ENCODE measurements at places on chromosomes 3 and 15.

GRCh38 chr3:182565916-182566796, 227.1 kb upstream of the ATP11B start:
- no peak for DNase-seq

- DNase-seq: no peak
Observed at GRCh38 chr3:151091685-151092345, 6.4 kb downstream of the MED12L start.

- DNase-seq: no peak
Observed at GRCh38 chr15:90388462-90389380, 679 bp downstream of the IQGAP1 start.

DNA sequence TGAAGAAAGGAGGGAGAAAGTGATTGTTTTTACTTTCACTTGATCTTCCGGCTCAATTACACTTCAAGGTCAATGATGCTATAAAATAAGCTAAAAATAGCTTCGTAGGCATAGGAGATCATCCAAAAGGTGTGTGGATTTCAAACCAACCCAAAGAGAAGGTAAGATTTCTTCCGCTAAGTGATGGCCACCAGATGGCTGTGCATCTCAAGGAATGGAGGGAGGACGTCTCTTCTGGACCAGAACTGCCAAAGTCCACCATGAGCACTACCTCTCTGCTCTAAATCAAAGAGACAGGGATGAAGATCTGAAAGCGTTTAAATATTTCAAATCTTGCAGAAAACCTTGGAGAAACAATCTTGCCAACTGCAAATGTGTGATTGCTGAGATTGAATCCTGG, 199.1 kb upstream of the ZPLD1 start:
- no peak for DNase-seq

DNA sequence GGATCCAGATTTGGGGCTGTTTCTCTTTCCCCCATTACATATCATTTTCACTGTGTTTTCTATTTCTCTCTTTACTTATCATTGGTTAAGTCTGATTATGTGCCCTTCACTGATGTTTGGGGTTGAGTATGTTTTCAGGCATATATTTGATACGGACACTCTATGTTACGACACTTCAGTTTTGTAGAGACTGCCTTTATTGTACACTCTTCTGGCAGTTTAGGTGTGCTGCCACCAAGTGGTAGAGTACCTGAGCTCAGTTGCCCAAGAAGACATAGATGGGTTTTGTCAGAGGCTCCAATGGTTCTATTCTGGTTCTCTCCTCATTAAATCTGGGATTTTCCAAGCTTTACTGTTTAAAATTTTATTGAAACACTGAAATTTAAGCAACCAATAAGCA, 255.0 kb upstream of the ROPN1 start:
- peak; percentile 12 for DNase-seq

GRCh38 chr3:181487236-181487978, 224.3 kb upstream of the SOX2 start:
- no peak for DNase-seq

DNA sequence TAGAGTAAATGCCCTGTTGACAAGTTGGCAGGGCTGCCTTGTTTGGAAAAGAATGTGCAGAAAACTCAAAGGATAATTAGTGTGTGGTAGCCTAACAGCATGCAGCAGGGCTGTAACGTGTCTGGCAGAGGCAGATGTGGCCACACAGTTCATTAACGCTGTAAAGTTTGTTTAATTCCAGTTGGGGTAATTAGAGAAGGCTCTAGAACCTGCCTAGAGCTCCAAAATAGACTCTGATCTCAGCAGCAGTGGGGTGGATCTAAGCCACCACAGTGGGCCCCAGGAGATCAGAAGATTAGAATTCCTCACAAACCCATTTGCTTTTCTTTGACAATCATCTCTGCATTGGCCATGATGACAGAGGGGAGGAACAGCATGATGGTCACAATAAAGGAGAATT, 65.1 kb upstream of the LEKR1 start:
- DNase-seq: no peak

DNA sequence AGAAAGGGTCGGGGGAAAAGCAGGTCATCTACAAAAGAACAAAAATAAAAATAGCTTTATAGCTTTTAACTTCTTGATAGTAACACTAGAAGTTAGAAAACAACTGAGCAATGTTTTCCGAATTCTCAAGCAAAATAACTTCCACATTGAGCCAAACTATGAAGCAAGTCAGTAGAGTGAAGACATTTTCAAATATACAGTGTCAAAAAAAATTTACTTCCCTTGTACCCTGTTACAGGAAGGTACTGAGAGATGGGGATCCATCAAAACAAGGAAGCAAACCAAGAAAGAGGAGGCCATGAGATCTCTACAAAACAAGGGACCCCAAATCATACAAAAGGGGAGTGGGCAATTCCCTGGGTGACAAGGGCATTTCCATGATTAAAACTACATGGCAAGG, 26.6 kb upstream of the STIMATE start:
- DNase-seq: no peak

- no peak for DNase-seq
Observed at GRCh38 chr3:25293736-25294135, 134.3 kb upstream of the RARB start.

- DNase-seq: no peak
Observed at GRCh38 chr15:73688455-73688854, 4.3 kb downstream of the CD276 start.

DNA sequence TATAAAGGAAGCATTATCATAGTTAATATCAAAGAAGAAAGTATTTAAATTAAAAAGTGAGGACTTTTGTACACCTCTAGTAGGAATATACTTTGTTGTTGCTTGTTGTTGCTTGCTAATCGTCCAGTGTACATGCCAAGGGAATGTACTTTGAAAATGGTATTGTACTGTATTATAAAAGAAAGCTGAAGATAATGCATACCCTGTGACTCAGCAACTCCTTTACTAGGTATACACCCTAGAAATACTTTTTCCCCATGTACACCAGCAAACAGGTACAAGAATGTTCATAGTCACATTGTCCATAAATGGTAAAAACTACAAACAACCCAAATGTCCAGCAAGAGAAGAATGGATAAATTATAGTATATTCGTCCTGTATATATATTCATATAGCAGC, 12.0 kb downstream of the TTBK2 start:
- no peak for DNase-seq

DNA sequence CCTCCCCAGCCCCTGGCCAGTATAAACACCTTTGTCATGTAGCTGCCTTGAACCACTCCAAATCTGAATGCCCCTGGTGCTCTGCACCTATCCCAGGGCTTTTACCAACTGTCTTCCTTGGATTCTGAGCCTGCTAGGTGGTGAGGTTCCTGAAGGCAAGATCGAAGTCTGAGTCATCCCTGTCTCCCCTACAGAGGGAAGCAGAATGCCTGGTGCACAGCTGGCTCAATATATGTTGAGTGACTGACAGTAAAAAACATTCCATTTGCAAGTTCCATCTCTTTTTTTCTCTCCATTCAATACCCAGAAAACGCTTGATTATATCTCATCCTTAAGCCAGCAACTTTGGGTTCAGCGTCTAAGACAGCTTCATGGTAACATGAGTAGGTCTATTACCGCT, 24.7 kb downstream of the SLC24A1 start:
- no peak for DNase-seq

DNA sequence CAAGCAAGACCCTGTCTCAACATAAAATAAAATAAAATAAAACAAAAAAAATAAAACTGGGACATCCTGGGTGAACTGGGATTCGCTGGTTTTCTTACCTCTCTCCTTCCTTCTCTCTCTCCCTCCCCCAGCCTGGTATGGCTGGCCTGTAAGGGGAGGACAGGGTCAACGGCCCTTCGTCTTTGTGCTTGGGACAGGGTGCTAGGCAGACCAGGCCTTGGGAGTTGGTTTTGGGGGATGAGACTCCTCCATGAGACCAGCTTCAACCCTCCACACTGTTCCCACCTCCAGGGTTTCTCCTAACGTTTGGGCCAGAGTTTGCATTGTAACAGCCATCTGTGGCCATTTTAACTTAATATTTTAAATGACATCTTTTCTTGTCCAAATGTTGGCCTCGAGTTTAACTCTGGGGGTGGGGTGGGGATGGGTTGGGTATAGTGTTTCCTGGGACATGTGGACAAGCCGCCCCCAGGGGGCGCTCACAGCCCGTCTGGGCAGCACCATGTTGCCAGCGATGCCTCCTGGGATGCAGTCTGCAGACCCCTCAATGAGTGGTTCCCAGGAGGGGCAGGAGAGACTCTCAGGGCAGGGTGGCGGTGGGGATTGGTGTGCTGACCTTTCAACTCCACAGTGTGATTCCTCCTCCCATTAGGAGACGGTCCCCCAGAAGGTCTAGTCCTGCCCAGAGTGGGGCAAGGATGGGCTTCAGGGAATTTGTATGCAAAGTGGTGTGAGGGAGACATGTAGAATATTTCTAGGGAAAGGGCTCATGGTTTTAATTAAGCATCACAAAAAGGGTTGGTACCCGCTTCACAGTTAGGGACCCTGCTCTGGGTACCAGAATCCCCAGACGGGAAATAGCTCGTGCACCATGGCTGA, 37.7 kb upstream of the LCTL start:
- DNase-seq: no peak

DNA sequence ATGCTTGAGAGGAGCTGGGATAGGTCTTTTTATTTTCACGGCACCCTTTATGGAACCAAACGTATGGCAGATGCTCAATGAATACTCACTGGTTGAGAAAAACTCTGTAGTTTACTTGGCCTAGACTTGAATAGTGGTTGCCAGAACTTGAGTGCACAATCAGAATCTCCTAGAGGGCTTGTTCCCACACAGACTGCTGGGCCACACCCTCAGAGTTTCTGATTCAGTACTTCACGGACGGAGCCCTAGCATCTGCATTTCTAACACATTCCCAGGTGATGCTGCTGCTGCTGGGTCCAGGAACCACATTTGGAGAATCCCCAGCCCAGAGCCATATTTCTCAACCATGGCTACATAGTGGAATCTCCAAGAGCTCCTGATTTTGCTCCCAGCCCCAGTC, 24.6 kb downstream of the CA12 start:
- DNase-seq: no peak

GRCh38 chr3:10185804-10186762, 21.4 kb downstream of the IRAK2 start:
- no peak for DNase-seq

- no peak for DNase-seq
Observed at GRCh38 chr3:110654843-110655502, 416.6 kb upstream of the NECTIN3 start.

DNA sequence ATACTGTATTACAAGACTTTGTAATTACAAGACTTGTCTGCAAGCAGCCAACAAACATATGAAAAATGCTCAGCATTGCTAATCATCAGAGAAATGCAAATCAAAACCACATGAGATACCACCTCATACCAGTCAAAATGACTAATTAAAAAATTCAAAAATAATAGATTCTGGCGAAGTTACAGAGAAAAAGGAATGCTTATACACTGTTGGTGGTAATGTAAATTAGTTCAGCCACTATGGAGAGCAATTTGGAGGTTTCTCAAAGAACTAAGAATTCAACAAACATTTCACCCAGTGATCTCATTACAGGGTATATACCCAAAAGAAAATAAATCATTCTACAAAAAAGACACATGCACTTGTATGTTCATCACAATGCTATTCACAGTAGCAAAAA, 617.5 kb upstream of the CCDC54 start:
- DNase-seq: no peak

DNA sequence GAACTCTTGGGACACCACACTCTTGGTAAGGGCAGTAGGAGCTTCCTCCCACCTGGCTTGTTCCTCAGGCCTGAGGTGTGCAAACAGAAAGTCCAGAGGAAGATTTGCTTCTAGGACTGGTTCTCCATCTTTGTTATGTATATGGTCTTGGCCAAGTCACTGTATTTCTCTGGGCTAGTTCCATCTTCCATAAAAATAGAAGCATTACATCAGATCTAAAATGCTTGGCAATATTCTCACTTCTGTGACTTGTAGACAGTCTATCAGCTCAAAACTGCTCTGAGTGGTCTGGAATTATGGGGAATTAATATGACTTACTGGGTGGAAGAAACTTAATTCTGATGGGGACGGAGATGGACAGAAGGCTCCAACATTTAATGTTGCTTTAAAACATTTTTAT, 55.2 kb downstream of the TMEM108 start:
- DNase-seq: no peak

- DNase-seq: no peak
Observed at GRCh38 chr3:173429527-173429926, 32.0 kb downstream of the NLGN1 start.

GRCh38 chr3:5239602-5240001, 52.1 kb downstream of the EDEM1 start:
- no peak for DNase-seq

DNA sequence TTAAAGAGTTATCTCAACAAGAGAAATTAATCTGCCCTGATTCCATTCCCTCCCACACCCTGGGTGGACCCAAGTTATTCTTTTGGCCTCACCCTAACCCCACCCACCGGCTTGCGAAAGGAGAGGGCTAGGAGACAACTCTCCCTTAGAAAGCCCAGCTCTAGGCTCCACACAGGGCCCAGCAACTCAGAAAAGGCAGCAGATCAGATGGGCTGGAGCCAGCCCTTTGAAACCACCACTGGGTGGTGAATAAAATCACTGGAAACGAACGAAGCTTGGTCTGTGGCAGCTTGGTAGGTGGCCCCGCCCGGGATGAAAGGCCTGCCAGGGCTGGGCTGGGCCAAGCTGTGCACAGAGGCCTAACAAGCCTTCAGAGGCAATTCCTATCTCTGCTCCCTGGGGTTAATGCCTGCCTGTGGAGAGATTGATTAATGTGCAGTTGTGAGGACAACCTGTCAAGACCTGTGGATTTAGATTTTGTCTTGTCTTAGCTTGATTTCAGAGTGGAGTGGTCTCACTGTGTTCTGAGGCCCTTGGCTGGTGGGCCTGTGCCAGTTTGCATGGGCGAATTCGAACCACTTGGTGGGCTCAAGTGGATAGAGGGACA, 38.8 kb downstream of the BHLHE40 start:
- no peak for DNase-seq

DNA sequence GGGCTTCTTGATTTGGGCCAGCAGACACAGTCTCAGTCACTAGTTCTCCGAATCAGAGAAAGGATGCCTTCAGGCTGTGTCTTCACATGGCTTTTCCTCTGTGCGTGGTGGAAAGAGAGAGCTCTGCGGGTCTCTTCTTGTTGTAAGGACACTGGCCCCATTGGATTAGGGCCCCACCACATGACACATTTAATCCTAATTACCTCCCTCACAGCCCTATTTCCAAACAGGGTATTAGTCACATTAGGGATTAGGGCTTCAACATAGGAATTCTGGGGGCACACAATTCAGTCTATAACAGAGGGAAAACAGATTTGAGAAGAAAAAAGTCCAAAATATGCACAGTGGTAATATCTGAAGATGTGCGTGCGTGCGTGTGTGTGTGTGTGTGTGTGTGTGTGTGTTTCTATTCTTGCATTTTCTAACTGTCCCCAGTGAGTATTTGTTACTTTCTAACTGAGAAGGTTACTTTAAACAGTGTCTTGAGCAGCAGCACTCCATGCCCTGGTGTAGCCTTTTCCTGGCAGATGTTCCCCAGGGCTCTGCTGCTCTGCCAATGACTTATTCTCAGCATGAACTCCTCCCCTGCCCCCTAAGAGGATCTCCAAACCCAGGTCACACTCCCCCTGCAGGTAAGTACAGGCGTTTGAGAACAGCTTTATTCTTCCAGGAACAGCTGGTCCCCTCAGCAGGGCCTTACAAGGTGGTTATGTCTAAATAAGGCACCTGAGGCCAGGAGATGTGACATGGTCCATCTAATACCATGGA, 72.9 kb downstream of the RPL39L start:
- DNase-seq: no peak
